ENCODE measurements at places on chromosomes 7 and 10. TPM values are rescaled to one million over a fixed set of nuclear protein-coding genes. Genes with fewer than 3 reads are reported as not detected.

GRCh38 chr7:14196555-14196954 lies 207.1 kb upstream of the ETV1 start:
- no peaks in the 10 kb centered on the region for H3K4me1 ChIP-seq
- no peaks in the 10 kb centered on the region for H3K36me3 ChIP-seq

DNA sequence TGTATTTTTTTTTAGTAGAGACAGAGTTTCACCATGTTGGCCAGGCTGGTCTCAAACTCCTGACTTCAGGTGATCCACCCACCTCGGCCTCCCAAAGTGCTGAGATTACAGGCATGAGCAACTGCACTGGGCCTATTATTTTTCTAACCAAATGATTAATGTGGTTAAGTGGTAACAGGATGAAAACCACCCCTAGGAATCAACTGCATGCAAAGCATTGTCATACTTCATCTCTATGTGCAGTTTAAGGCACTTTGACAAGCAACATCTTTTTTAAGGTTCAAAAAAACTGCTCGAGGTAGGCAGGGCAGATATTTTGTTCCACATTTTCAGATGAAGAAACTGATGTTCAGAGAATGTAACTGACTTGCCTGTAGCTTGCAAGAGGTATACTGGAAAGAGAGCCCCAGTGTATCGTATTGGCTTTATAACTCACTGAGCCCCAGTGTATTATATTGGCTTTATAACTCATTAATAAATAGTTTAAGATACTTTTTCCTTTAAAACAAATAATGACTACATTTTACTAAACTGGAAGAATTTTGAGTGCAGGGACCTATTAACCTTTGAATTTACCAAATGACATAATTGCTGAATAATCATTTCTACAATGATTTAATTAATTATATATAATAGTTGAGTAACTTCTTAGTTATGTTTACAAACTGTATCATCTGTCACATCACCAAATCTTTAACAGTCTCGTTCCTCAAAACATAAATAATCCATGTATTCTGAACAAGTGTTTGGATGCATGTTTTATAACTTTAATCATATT lies 38.1 kb downstream of the RTKN2 start:
- no peaks in the 10 kb centered on the region for H3K27me3 ChIP-seq
- DNase-seq: no peak
- H3K4me1 ChIP-seq: peaks cover 7% of the 10 kb centered on the region
- no peak overlapping the region for H3K27ac ChIP-seq
- H3K36me3 ChIP-seq: no peaks in the 10 kb centered on the region
- no peak overlapping the region for H3K4me3 ChIP-seq

GRCh38 chr10:129241461-129241860 lies 225.6 kb upstream of the MGMT start:
- H3K36me3 ChIP-seq: no peaks in the 10 kb centered on the region
- no peak overlapping the region for H3K4me3 ChIP-seq
- DNase-seq: no peak
- H3K27ac ChIP-seq: no peak overlapping the region

DNA sequence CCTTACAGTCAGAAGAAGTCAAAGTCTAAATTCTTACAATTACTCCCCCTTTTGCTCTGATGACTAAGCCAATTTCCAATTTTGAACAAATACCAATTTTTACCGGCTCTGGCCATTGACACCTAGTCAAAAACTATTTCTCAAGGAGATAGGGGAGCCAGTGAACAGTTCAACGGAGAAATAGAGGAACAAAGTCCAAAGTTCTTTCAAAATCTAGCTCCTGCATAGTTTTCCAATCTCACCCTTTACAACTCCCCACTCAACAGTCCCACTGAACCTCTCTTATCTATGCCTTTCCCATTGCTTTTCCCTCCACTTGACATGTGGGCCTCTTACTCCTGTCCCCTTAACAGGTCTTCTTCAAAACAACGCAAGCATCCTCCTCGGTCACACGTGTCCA lies 192.9 kb downstream of the DOCK4 start:
- no peak overlapping the region for H3K27ac ChIP-seq
- no peak for DNase-seq
- H3K36me3 ChIP-seq: no peaks in the 10 kb centered on the region
- H3K4me1 ChIP-seq: peaks cover 16% of the 10 kb centered on the region
- H3K27me3 ChIP-seq: no peaks in the 10 kb centered on the region

DNA sequence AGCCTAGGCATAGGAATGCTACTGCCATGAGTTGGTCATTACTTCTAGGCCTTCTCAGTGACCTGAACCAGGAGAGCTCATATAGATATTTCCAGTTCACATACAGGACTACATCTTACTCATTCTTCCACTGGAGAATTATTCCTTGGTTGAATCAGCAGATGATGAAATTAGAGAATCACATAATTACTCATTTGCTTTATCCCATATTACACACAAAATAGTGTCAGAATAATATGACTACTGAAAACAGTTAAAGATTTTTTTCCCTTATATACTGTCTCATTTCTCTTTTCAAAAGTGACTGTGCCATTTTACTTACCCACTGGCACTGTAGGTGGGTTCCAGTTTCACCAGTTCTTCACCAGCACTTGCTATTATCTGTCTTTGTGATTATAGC lies 18.5 kb downstream of the BMS1 start:
- H3K27me3 ChIP-seq: no peaks in the 10 kb centered on the region
- no peak overlapping the region for H3K27ac ChIP-seq
- H3K4me1 ChIP-seq: no peaks in the 10 kb centered on the region
- peaks cover 97% of the 10 kb centered on the region for H3K36me3 ChIP-seq
- DNase-seq: no peak

DNA sequence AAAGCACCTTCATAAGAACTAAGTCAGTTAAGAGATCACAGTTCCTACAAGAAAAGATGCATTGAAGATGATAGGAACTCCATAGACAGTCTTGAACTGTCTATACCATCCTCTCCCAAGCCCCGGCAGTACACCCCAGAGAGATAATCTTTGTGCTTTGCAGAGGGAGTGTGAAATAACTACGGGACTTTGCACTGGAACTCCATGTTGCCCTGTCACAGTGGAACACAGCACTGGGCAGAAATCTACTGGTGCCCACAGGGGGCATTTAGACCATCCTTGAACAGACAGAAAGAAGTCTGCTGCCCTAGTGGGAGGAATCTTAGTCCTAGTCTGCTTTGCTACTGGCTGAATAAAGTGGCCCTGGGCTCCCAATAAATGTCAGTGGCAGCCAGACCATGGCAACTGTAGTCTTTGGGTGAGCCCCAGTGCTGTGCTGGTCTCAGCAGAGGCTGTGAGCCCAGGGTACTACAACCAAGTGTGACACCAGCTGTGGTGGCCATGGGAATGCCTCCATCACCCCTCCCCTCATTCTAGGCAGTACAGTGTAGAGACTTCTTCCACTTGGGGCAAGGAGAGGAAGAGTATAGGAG lies 107.7 kb upstream of the TMEM168 start:
- H3K4me3 ChIP-seq: no peak overlapping the region
- peaks cover 14% of the 10 kb centered on the region for H3K36me3 ChIP-seq
- no peaks in the 10 kb centered on the region for H3K27me3 ChIP-seq
- no peaks in the 10 kb centered on the region for H3K4me1 ChIP-seq

DNA sequence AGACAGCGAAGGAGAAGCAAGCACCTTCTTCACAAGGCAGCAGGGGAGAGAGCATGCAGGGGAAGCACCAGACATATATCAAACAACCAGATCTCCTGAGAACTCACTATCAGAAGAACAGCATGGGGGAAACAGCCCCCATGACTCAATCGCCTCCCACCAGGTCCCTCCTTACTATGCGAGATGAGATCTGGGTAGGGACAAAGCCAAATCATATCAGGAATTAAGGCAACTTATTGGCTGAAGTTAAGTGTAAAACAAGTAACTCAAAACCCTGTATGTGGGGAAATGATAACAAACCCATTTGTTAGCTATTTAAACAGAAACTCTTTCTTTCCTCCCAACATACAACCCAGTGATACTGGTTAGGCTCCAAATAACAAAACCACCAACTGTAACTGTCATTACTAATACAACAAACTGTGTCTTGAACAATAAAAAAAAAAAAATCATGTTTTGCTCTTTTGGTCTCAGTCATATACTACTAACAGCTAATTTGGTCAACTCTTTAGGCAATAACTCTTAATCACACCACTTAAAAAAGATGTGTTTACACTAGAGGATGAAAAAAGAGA lies 57.8 kb downstream of the MINDY3 start:
- no peak overlapping the region for H3K27ac ChIP-seq
- H3K27me3 ChIP-seq: no peaks in the 10 kb centered on the region
- no peak for DNase-seq
- no peak overlapping the region for H3K4me3 ChIP-seq

GRCh38 chr7:3917436-3917835 lies 616.4 kb downstream of the SDK1 start:
- no peak overlapping the region for H3K4me3 ChIP-seq
- H3K36me3 ChIP-seq: no peaks in the 10 kb centered on the region
- no peak overlapping the region for H3K27ac ChIP-seq
- no peak for DNase-seq
- no peaks in the 10 kb centered on the region for H3K4me1 ChIP-seq

DNA sequence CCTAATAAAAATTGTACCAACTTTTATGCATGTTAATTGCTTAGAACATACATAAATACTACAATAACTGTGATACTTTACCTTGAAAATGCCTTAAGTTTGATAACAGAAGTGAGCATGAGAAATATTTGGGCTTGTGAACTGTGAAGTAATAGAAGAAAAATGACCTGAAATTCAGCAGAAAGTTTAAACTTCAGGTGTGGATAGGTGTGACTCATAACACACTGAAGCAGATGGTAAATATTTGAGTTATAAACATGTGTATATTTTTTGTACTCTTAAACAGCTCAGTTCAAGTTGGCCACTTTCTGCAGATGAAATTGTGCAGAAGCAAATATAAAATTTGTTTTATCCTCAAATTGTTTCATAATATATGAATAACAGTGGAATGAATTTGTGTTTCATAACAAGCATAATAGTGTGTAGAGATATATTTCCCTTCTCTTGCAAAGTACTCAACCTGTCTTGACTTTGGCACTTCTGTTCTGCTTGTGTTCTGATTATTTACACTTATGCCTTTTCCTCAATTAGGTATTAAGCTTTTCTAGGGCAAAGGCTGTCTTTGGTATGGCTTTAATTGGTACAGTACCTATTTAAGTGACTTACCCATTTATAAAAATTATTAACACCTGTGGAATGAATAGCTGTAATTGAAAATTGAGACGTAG lies 122.4 kb downstream of the PRKG1 start:
- H3K36me3 ChIP-seq: no peaks in the 10 kb centered on the region
- no peak overlapping the region for H3K27ac ChIP-seq
- H3K4me3 ChIP-seq: no peak overlapping the region
- no peak for DNase-seq

DNA sequence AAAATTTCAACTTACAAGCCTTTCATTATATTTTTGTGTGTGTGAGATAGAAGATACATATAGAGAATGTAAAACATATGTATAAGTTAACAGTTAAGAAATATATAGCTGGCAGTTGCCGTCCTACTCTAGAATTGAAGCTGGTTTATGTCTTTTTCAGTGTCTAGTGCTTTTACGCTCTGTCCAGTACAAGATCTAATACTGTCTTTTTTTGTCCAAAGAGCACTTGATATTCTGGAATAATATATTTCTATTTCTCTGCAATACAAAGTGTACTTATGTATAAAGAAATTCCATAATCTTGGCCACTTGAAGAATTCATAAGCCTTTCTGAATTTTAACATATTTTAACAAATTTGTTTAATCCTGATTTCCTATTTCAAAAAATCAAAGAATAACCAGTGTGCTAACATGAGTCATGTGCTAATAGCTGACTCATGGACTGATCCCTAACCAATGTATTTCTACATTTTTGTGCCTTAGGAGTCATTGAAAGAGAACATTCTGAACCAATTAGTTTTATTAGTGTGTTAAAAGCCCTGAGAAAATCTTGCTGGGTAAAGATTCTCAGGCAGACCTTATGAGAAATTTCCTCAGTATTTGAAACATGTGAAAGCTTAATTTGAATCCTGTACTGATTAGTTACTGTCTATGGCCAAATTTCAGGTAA lies 73.2 kb upstream of the CCAR1 start:
- H3K27me3 ChIP-seq: no peaks in the 10 kb centered on the region
- no peak for DNase-seq
- H3K27ac ChIP-seq: no peak overlapping the region
- no peaks in the 10 kb centered on the region for H3K4me1 ChIP-seq

DNA sequence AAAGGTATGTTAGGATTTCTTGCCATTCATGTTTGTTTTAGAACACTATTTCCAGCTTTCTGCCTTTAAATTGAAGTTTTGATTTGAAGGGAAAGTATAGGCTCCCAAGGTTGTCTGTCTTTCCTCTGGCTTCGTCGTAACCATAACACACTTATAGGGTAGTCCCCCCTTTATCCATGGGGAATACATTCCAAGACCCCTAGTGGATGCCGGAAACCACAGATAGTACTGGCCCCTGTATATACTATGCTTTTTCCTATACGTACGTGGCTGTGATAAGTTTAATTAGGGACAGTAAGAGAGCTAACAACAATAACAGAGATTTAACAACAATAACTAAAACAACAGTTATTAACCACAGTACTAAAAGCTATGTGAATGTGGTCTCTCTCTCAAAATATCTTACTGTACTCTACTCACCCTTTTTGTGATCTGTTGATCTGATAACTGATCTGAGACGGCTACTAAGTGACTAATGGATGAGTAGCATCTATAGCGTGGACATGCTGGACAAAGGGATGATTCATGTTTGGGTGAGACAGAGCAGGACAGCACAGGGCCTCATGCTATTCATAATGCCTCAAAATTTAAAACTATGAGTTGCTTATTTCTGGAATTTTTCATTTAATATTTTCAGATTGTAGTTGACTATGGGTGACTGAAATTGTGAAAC lies 273.1 kb downstream of the AUTS2 start:
- no peaks in the 10 kb centered on the region for H3K4me1 ChIP-seq
- no peaks in the 10 kb centered on the region for H3K27me3 ChIP-seq
- no peak overlapping the region for H3K4me3 ChIP-seq
- DNase-seq: no peak
- no peak overlapping the region for H3K27ac ChIP-seq

DNA sequence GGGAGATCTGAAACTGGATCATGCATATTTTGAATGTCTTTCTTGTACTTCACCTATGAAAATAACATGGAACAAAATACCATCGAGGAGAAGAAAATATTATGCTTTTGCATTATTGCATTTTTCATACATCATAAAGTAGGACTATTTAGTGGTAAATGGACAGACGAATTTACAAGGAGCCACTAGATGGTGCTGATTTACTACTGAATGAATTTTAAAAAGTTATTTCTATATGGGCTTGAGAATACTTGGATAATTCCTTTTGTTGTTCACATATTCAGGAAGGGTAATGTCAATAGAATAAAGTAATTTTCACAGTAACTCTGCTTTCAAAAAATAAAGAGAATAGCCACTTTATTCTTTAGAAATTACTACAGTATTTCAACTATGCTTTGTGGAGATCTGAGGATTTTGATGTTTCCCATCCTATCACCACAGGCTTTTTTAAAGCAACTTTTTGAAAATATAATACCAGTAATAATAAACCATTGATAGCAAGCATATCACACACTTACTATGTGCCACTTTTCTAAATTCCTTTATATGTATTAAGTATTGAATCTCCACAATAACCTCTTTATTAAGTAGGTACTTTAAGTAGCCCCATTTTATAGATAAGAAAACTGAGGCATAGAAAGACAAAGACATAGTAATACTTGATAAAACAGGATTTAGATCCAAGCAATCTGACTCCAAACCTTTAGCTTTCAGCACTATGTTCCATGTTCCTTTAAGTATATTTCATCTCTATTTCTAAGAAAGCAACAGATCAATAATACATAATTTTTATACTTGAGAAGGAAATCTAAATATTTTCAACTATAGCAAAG lies 38.6 kb downstream of the NEBL start:
- no peak overlapping the region for H3K27ac ChIP-seq
- H3K4me3 ChIP-seq: no peak overlapping the region
- no peak for DNase-seq
- H3K27me3 ChIP-seq: no peaks in the 10 kb centered on the region

AKR1C4 gene
- total RNA-seq: not detected

ERCC6 gene
- total RNA-seq: 33.9 TPM

MEIG1 gene
- total RNA-seq: not detected

ADAM8 gene
- 20.3 TPM for total RNA-seq

GFRA1 gene
- 3.4 TPM for total RNA-seq
